RPMI7951 (cell line): ENCODE measurements at places on chromosomes 13 and 19. TPM values are rescaled to one million over a fixed set of nuclear protein-coding genes. Genes with fewer than 3 reads are reported as not detected.

The ZNF221 gene
- 5.2 TPM in 2 replicates for total RNA-seq

The MIDN gene
- 3.2 and 4.1 TPM in 2 replicates for total RNA-seq

The ZNF470 gene
- 2.7 and 2.9 TPM in 2 replicates for total RNA-seq

The RNF113B gene
- total RNA-seq, result not detected in 2 replicates

The LRCH1 gene
- total RNA-seq, result 5.8 TPM in 2 replicates

The KLHL1 gene
- total RNA-seq, result not detected in 2 replicates

GRCh38 chr13:76379341-76380105 is 506.7 kb downstream of the KCTD12 start:
- DNase-seq, result no peak

DNA sequence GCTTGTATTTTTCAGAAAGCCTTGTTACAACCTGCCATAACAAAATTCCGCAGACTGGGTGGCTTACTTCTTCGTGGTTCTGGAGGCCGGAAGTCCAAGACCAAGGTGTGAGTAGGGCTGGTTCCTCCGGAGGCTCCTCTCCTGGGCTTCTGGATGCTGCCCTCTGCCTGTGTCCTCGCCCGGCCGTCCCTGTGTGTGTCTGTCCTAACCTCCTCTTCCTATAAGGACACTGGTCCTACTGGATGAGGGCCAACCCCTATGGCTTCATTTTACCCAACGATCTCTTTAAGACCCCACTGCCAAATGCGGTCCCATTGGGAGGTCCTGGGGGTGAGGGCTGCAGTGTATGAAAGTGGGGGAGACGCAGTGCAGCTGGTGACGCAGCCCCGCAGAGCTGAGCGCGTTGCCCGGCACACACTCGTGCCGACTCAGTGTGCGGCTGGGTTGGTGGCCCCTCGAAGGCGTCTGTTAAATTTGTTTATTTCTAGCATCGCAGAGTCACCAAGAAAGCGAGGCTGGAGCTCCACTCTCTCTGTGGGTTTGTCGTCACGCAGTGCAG is 116.7 kb downstream of the SOX1 start:
- DNase-seq, result no peak

DNA sequence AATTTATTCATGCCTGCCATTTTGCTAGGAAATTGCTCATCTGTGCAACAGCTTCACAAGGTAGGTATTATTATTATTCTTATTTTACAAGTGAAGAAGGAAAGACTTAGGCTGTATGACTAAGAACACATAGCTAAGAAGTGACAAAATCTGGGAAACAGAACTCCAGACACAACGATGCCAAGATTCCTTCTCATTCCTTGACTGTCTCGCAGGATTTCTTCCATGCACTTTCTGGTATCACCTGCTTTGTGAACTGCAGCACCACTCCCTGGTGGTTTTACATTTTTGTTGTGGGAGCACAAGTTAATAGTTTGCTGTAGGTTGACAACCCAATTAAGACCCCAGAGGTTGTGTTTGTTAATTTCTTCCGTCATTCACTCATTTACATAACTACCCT is 188.5 kb downstream of the LACC1 start:
- DNase-seq, result peak; percentile 29

- DNase-seq, result no peak
These were observed 3.6 kb downstream of the TMEM161A start for GRCh38 chr19:19134687-19135158.

- no peak for DNase-seq
These were observed 720 bp upstream of the HNRNPL start for GRCh38 chr19:38850436-38850975.

GRCh38 chr19:45890877-45891276 is 4.9 kb upstream of the IRF2BP1 start:
- no peak for DNase-seq
